CD8-positive, alpha-beta T cell (primary cell): ENCODE measurements at places on chromosomes 16 and 17. TPM values are rescaled to one million over a fixed set of nuclear protein-coding genes. Genes with fewer than 3 reads are reported as not detected.
A peak's percentile ranks its signal among the peaks of the same experiment; 100 is the strongest.

DNA sequence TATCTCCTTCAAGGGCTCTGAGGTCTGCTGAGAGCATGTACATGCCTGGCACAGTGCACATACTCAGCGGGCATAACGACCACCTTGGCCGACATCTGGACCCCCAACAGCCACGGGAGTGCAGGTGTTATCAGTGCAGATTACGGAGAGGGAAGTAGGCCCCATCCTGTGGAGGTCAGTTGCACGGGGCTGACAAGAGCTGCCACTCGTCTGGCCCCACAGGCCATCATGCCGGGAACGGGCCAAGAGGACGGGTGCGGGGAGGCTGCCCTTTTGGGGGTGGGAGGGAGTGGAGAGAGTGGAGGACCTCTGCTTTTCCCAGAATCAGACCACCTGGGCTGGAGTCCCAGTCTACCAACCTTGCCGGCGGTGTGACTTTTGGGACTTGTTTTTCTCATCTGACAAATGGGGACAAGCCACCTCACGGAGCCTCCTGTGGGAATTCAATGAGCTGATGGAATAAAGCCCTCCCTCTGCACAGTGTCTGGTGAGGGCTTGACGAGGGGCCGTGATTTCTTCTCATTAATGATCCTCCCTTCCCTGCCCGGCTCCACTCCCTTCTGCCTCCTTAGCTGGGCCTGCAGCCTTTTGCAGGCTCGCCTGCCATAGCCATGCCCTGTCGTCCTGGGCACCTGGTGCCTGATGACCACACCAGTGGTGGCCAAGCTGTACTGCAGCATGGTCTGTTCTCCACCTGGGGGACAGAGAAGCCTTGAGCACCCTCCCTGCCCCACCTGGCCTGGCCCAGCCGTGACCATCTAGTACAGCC is 4.6 kb downstream of the PRSS33 start:
- DNase-seq = no peak

DNA sequence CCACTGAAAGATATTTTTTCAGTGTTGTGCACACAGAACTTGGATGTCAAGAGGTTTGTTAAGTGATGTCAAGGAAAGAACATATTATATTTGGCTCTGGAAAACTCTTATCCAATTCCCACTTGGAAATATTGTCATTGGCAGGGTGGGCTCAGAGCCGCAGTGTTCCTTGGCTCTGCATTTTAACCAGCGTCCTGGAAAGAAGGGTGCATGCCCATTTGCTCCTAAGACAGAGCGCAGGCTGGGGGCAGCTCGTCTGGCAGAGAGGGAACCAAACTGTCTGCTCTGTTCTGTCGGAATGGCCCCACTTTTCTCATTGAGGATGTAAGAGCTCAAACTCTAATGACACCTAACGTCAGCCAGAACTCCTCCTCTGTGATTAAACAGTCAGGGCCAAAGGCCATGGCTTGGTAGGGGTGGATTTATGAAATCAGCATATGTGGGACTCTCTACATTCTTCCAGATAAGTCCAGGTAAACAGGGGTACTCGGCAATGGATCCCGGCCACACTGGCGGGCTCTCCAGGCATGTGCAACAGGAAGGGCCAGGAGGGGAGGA is 18.0 kb downstream of the SLC47A1 start:
- no peak for DNase-seq

DNA sequence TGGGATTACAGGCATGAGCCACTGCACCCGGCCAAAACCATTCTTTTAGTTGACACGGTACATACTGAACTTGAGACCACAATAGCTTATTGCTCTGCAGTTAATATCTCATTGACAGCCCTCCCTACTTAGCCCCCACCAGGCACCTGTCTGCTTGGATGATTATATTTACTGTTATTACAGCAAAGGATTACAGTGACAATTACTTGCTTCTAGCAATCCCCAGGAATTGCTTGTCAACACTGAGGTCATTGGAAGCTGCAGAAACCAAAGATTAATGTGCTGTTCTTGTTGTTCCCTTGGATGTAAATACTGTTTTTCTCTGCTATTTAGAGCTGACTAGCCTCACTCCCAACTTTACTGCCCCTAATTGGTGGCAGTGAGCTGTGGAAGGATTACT is 211.2 kb downstream of the LGALS9B start:
- no peak for DNase-seq

DNA sequence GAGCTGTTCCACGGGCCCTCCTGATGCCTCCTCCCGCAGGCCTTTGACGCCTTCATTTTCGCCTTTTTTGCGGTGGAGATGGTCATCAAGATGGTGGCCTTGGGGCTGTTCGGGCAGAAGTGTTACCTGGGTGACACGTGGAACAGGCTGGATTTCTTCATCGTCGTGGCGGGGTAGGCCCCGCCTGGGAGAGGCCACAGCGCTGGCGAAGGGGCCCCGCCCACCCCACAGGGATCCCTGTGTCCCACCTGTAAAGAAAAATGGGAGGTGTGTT is 29.7 kb downstream of the TPSG1 start:
- DNase-seq = no peak

GRCh38 chr17:1239210-1239609 is 31.0 kb upstream of the BHLHA9 start:
- DNase-seq = peak; percentile 59

DNA sequence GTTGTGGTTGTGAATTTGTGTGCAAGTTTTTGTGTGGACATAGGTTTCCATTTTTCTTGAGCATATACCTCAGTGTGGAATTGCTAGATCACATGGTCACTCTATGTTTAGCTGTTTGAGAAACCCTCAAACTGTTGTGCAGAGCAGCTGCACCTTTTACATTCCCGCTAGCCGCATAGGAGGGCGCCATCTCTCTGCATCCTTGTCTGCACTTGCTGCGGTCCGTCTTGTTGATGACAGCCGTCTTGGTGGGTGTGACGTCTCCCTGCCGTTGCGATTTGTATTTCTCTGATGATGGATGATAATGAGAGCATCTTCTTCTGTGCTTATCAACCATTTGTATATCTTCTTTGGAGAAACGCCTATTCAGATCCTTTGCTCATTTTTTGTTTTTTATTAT is 25.1 kb upstream of the IL17C start:
- DNase-seq = no peak

GRCh38 chr17:71792966-71793365 is 327.9 kb upstream of the SOX9 start:
- no peak for DNase-seq

DNA sequence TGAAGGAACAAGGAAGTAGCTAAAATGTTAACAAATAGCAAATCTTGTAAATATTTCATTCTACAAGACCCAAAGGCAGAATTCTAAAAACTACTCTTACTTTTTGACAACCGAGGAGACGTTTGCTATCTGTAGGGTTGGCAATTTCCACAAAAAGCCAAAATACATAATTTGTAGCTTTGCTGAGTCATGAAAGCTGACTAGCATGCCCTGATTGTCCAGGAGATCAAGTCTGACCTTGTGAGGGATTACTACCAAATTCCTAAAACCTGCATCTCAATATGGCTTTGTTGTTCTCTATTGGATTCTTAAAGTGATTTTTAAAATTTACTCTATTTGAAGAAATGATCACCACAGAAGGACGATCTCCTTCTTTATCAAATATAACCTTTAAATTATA is 10.8 kb downstream of the DNAJA2 start:
- no peak for DNase-seq

- no peak for DNase-seq
Measured at GRCh38 chr17:77564278-77564920, 394.1 kb upstream of the TNRC6C start.

DNA sequence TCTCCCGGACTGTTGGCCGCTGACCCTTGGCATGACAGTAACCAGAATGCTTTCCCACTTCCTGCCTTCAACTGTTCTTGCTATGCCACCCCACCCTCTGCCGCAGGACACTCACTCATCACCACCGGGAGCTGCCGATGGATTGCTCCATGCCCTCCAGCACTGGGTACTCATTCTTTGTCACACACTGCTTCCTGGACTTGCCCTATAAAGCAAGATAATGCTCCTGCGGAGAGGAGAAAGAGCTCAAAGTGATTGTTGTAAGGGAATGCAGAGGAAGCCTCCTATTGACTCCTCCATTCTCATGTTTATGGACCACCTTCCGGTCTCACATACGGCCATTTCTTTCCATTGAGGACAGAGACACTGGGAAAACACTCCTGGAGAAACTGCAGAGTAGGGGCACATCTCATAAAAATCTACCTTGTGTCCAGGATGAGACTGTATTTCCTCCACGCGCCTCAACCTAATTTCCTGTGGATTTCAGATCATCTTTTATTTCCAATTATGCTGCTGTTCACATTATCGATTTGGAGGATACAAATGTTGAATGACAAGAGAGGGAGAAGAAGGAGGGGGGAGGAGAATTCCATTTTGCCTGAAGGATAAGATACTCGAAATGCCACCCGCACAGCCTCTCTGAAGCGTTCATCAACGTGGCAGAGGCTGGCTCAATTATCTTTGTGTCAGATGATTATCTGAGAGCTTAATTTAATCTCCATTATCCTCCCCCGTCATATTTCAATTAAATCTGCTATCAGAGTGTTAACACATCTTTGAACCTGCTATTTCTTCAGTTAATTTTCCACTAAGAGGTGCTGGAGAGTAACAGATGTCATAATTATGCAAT is 486.1 kb upstream of the SALL1 start:
- no peak for DNase-seq

DNA sequence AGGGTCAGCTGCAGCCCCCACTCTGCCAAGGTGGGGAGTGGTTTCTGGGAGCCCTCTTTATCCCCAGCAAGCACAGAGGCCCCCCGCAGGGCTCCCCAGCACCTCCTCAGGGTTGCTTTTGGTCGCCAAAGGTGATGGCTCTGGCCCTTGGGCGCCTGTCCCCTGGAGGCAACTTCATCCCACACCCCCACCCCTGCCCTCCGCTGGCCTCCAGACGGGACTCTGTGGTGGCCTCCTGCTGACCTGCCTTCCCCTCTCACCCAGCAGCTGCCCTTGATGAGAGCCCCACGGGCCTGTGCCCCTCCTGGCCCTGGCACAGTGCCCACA is 7.8 kb upstream of the RHOT2 start:
- DNase-seq = no peak

DNA sequence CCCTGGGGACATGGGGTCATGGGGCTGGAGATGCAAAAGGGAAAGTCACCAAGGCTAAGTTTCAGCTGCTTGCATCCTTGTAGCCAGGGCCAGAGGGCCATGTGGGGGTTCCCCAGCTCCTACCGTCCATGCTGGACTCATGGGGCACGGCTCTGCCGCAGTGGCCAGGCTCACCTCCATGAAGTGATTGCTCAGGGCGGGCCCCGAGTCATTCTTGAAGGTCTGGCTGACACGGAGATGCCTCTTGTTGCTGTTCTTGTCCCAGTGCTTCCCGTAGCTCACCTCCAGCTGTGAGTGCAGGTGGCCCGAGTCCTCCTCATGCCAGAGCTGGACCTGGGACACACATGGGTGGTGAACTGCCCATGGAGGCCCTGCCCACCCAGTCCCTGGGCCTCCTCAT is 114.5 kb downstream of the RMI2 start:
- DNase-seq = no peak

- no peak for DNase-seq
Measured at GRCh38 chr16:88195269-88195705, 187.5 kb upstream of the ZNF469 start.

GRCh38 chr16:686459-687260 is 2.5 kb upstream of the JMJD8 start:
- no peak for DNase-seq

DNA sequence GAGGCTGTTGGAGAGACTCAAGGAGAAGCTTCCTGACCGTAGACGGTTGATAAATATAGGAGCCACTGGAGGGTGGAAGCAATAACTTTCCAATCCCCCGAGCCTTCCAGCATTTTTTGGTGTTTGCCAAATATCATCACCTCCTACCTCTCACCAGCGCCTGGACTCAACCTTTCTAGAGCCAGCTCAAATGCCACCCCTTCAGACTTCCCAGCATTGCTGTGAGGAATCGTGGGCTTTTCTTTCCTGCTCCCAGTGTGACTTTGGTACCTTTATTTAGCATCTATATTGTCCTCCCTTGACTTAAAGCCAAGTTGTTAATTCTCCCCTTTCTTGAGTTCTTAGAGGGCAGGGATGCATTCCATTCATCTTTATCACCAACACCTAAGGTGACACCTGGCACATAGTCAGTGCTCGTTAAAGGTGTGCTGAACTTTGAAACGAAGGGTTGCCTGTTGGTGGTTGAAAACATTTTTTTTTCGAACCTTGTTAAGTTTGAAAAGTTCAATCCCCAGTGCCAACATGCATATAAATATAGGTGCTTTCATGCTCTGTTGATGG is 35.3 kb upstream of the CCR7 start:
- DNase-seq = no peak

DNA sequence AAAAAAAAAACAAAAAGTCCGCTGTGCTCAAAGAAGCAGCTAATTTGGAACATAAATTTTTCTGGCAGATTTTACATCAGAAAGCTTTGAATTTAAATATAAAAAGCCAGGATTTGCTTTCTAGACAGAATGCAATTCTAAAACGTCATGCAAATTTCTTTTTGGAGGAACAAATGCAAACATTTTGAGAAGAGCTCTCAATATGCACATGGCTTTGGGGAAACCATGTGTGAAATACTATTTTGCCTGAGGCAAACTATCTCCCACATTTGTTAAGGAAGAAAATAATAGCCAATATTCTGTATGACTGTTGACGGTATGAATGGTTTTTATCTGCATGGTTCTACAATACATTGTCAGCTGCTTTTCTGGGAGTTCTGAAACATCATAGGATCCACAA is 320.0 kb upstream of the PSMD7 start:
- DNase-seq = no peak

DNA sequence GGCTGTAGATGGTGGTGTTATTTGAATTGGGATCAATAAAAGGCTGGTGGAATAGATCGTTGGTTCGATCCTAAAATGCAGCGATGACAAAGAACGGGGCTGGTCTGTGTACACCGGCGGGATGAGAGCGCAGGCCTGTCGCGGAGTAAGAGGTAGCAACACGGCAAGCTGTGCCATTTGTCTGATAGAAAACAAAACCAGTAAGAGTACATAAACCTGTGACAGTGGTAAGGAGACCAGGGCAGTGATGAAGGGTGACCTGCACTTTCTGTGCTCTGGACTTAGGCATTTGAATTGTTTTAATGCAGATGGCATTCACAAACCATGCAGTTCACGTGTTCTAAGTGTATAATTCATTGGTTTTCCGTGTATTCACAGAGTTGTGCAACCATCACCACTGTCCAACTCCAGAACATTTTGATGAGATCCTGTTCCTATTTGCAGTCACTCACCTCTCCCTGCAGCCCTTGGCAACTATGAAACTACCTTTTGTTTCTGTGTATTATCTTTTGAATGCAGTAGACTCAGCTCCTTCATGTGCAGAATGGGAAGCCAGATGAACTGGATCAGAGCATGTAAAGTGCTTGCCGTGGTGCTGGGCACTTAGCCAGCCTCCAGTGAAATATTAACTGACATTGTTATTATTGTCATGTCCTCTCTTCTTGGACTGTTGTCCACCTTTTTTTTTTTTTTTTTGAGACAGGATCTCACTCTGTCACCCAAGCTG is 286.1 kb downstream of the SNX29 start:
- DNase-seq = no peak

RNF135 gene
- total RNA-seq = 0.79 TPM

WFDC1 gene
- total RNA-seq = not detected

SMPD3 gene
- 0.24 TPM for total RNA-seq

GPR139 gene
- total RNA-seq = not detected

CDRT15 gene
- total RNA-seq = not detected
